Kidney capillary endothelial cell (primary cell): ENCODE measurements at places on chromosomes 5 and 9.

GRCh38 chr9:71243951-71244350 is 122.5 kb upstream of the TRPM3 start:
- no peak for DNase-seq

- no peak for DNase-seq
Observed at GRCh38 chr9:132862533-132862932, 15.6 kb downstream of the AK8 start.

GRCh38 chr5:20230010-20230409 is 242.0 kb upstream of the CDH18 start:
- DNase-seq, result no peak

- DNase-seq, result no peak
Observed at GRCh38 chr9:101693546-101694336, 44.7 kb downstream of the GRIN3A start.

DNA sequence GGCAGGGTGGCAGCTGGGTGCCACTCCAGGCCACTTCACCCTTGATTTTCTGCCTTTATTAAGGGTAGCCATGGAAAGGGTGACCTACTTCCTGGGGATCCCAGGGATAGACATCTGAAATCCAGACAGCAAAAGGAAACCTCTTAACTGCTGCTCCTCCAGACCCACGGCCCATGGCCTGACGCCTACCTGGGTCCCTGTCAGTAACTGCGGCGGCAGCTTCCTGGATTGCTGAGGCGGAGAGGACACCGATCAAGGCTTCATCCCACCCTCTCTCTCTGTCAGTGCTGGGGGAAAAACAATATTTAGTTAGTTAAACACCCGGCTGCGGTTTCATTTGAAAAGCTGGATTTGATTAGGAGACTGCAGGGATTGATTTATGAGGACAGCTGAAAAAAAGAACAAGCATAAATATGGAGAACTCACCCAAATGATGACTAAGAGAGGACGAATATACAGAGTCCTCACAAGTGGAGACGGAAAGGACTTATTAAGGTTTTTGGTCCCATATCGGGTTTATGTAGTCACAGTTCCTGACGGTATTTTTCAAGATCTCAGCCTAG is 158.7 kb upstream of the KLF4 start:
- no peak for DNase-seq

- no peak for DNase-seq
Observed at GRCh38 chr9:81289622-81290021, 399.7 kb downstream of the TLE1 start.

DNA sequence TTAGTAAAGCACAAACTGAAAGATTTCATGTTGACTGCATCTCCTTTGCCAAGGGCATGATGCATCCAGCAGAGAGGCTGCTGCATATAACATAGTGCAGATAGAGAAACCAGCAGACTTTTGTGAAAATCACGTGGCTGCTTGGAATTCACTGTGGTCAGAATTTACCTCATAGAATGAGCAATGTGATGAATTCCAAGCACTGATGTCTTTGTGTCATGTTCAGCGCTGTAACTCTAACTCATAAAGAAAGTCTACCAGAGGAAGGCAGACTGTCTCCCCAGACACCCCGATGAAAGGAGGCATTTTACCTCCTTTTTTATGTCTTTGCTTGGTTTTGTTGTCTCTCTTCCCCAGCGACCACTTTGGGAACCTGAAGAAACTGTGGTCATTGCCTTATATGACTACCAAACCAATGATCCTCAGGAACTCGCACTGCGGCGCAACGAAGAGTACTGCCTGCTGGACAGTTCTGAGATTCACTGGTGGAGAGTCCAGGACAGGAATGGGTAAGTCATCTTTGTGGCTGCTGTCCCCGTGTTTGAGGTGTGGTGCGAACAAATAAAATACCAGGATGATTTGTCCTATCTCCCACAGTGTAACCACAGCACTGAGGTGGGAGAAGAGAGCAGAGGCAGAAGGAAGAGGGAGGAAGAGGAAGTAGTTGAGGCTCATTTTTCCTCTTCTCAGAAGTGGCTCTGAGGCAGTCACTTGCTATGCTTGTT is 42.0 kb downstream of the ITK start:
- DNase-seq, result no peak

GRCh38 chr5:96242571-96242970 is 190.5 kb downstream of the PCSK1 start:
- no peak for DNase-seq

GRCh38 chr9:12629067-12629466 is 64.1 kb upstream of the TYRP1 start:
- DNase-seq, result no peak
